ENCODE measurements at places on chromosomes 7 and 10.

DNA sequence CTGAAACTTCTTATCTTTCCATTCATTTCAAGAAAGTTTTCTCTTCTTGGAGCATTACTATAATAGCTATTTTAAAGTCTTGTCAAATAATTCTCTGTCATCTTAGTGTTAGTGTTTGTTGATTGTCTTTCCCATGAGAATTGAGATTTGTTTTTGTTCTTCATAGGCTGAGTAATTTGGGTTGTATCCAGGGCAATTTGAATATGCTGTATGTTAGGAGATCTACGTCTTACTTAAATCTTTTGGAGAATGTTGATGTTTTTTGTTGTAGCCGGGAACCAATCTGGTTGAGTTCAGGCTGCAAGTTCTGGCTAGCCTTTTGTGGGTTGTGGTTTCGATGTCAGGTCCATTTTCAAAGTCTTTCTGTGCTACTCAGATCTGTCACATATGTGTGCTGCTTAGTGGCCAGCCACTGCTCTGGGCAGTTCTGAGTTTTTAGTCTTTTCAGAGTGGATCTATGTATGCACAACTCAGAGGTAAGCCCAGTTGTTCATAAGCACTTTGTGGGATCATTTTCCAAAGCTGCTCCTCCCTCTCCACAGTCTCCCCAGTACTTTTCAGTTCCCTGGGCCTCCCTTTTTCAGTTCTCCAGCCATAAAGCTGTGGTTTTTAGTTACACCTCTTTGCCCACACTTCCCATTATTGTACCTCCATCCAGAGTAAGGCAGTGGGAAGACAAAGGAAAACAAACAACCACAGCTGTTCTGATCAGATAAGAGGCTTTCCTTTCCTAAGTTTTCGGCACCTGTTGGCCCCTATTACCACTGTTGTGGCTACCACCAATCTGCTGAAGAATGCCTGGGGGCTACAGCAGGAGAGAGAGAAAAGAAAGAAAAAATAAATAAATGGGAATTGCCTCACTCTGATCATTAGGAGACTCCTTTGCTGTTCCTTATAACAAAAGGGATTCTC is 4.7 kb upstream of the CCNJ start:
- DNase-seq: no peak

DNA sequence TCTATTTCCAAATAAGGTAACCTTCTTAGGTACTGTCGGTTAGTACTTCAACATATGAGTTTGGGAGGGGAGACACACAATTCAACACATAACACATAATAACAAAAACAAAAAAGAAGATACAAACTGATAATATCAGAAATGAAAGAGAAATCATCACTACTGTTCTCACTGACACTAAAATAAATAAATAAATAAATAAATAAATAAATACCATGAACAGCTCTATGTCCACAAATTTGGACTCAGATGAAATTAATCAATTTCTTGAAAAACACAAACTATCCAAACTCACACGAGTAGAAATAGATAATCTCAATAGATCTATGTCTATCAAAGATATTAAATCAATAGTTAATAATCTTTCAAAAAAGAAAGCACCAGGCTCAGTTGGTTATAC is 24.5 kb upstream of the SAMD9L start:
- DNase-seq: no peak

GRCh38 chr7:37537439-37537838 is 88.8 kb upstream of the ELMO1 start:
- no peak for DNase-seq

DNA sequence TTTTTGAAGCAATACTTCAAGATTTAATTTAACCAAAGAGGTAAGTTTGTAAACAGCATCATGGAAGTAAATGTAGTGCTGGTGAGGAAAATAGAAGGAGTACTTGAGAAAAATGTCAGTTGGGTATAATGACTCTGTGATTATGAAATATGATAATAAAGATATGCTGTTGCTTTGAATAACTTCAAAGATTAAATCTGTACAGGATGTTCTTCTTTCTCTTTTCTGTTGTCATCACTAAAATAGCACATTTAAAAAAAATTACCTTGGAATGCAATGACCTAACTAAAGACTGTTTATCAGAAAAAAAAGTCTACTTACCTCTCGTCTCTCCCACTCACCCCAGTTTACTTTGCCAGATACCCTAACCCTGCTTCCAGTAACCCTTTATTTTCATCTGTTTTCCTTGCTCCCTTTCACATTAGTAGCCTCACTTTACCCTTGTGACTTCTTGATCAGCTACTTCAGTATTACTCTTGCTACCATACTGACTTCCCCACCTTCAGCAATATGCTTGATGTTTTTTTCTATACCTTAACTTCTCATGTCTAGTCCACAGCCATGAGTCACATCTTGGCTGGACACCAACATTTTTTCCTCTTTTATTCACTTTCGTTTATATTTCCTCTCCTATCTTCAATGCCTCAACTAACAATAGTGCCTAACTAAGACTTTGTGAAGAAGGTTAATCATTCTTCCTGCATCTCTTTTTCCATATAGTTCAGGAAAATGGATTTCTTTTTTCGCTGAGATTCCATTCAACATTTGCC is 29.7 kb upstream of the TAS2R16 start:
- DNase-seq: no peak

- DNase-seq: peak; percentile 19
Observed at GRCh38 chr7:107027208-107027607, 17.3 kb upstream of the PRKAR2B start.

- DNase-seq: no peak
Observed at GRCh38 chr7:137992104-137992549, 9.8 kb downstream of the CREB3L2 start.

GRCh38 chr7:29494350-29494749 is 69.3 kb upstream of the PRR15 start:
- DNase-seq: no peak

Data from suppressor macrophage (primary cell).